ENCODE measurements at places on chromosomes 5 and 9.
A peak's percentile ranks its signal among the peaks of the same experiment; 100 is the strongest.

GRCh38 chr9:86749161-86749893 is 198.0 kb downstream of the GAS1 start:
- peak; percentile 73 for DNase-seq

DNA sequence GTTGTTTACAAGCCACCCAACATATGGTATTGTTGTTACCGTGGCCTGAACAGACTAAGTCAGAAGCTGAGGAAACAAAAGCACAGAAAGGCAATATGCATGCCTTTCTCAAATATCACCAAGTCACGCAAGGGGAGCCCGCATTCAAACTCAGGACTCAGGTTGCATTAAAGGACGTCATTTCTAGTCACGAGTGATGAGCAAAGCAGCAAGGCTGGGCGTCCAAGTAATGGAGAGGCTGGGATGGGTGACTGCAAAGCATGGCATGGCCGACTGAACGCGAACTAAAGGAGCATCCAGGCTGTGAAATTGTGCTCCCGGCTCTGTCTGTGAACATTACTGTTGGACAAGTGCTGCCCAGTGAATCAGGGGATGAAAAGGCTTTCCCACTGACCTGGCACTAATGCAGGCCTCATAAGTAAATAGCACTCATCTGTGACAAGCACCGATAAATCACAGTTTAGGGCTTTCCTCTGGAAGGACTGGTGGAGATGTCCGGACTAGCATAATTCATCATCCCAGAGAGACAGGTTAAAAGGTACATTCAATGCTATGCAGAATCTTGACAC is 202.8 kb downstream of the SPOCK1 start:
- no peak for DNase-seq

GRCh38 chr9:18473652-18474279 is at the start of gene ADAMTSL1:
Gene ADAMTSL1 (plus strand): TSS chr9:18474153. CDS start chr9:18474233, 80 bp downstream.
- DNase-seq: peak; percentile 72

DNA sequence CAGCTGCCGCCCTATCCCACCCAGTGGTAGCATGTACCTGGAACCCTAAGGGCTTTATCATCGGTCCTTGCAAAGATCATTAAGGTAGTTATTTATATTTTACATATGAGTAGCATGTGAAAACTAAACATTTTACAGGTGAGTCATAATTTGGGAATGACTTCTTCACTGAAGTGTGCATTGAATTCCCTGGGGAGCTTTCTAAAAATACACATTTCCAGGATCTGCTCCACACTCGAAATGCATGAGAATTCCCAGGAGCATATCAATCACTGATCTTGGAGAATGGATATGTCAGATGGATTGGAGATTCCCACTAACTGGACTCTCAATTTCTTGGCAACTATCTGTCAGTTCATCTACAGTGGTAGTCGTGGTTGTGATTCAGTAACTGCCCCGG is 717.5 kb downstream of the IRX1 start:
- no peak for DNase-seq

DNA sequence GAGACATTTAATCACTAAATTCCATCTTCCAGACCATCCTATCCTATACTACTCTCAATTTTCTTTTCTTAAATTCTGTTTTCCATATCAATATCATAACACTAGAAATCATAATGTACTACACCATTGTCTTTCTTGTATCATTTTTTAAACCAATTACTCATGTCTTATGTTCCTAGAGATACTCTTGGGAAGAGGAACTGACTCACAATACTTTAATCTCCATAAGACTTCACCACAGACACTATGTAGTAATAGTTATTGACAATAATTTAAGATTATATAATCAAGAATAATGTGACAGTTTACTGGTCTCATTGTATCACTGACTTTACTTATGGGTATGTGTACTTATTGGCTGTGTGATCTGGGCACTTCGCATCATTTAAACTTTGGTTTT is 43.8 kb downstream of the PCDHGC5 start:
- no peak for DNase-seq

DNA sequence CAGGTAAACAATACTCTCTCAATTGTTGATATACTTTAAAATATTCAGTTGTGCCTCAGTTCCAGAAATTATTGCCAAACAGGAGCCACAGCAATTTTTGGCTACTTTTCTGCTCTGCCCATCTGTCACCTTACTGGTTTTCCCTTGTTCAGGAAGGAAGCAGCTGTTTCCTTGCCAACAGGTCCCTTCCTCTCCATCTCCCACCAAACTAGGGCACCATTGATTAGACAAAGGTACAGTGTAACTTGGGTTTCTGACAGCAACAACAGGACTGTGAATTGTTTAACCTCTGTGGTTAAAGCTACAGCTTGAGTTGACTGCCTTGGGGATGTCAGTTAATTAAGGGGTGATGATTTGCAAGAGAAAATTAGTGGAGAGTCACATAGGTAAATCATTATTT is 76.9 kb downstream of the PIP5K1B start:
- no peak for DNase-seq

- DNase-seq: no peak
These were observed 99.7 kb upstream of the MAN2A1 start for GRCh38 chr5:109589986-109590385.

- no peak for DNase-seq
These were observed 278.9 kb upstream of the ACTBL2 start for GRCh38 chr5:57761513-57761912.

DNA sequence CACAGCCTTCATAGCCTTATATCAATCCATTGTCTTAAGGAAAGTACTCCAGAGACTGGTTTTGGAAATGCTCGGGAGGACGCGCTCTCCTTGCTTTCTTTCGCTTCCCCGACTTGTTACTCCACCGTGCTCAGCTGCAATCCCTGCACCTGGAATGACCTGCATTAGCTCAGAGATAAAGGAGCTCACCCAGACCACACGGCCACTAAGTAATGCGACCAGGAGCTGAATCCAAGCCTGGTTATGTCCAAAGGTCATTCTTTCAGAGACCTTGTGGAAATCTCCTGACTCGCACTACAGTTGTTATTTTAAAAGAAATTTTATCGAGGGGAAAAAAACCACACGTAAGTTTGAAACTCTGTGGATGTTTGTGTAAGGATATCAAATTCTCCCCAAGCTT is 135.3 kb upstream of the DPYSL3 start:
- DNase-seq: no peak

DNA sequence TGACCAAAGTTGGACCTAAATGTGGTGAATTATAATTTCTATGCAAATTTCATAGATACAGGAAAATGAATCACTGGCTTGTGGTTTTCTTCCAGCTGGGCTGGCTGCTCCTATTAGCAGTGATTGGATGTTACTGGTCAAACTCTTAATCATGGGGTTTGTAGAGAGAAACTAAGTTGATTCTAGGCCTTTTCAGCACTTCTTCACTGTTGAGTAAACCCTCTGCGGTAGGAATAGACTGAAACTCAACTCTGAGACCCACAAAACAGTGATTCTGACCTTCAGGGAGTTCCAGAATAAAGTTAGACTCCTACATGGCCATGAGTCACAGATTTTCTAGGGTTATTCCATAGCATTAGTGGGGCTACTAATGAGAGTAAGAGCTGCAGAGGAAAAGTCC is 47.9 kb upstream of the FKTN start:
- no peak for DNase-seq

DNA sequence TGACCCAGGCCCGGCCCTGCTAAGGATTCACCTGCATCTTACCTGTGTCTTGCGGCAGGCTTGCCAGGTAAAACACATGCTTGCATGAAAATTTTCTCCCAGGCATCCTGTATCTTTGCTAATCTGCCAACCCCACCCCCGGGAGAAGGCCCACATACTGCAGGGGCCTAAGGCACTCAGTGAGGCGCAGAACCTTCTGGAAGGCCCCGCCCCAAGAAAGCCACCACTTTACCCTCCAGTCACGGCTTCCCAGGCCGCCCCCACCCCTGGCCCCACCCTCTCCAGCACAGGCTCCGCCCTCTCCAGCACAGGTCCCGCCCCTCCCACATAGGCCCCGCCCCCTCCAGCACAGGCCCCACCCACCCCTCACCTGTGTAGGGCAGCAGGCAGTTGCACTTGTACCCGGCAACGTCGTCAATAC is 29.8 kb upstream of the SEC16A start:
- no peak for DNase-seq

- no peak for DNase-seq
These were observed 76.6 kb upstream of the SHB start for GRCh38 chr9:38145526-38146053.

GRCh38 chr9:18385696-18386490 is 88.1 kb upstream of the ADAMTSL1 start:
- no peak for DNase-seq

GRCh38 chr5:175491223-175491622 is 12.9 kb downstream of the SFXN1 start:
- DNase-seq: no peak

DNA sequence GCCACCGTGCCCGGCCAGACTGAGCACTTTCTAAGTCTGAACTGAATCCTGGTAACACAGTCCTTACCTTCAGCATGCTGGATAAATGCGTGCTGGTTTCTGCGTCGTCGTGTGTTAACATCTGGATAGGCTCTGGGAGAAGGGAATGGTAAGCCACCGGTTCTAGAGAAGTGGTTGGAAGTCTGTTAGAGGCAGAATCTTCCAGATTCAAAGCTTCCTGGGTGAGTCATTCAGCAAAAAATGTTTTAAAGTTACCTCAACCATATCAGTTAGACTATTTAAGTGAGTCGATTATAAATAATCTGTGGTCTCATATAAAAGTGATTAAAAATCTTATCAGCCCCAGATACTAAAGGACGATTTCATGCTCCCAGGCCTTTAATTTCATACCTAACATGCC is 256.5 kb upstream of the NFIL3 start:
- DNase-seq: no peak

GRCh38 chr5:56825222-56825824 is 10.0 kb downstream of the MAP3K1 start:
- no peak for DNase-seq

GRCh38 chr5:38608874-38609273 is 52.4 kb upstream of the LIFR start:
- no peak for DNase-seq

- peak; percentile 69 for DNase-seq
These were observed 23.2 kb downstream of the CNTFR start for GRCh38 chr9:34566322-34566721.

DNA sequence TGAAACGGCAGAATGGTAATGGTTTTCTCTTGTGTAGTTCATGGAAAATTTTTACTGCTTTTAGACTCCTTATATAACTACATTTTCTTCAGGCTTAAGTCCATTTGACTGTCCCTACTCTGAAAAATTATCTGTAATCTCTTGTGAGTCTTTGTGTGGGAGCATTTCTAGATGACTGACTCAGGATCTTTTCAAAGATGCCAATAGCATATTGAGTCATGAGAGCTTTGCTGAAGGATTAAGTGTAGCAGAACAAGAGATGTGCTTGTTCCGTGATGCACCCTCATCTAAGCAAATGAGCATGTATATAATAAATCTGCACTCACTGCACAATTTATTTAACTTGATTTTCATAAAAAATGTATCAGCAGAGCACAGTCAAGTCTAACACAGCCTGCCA is 298.7 kb upstream of the CDH6 start:
- no peak for DNase-seq

GRCh38 chr5:172797771-172798191 is 26.8 kb upstream of the DUSP1 start:
- no peak for DNase-seq

DNA sequence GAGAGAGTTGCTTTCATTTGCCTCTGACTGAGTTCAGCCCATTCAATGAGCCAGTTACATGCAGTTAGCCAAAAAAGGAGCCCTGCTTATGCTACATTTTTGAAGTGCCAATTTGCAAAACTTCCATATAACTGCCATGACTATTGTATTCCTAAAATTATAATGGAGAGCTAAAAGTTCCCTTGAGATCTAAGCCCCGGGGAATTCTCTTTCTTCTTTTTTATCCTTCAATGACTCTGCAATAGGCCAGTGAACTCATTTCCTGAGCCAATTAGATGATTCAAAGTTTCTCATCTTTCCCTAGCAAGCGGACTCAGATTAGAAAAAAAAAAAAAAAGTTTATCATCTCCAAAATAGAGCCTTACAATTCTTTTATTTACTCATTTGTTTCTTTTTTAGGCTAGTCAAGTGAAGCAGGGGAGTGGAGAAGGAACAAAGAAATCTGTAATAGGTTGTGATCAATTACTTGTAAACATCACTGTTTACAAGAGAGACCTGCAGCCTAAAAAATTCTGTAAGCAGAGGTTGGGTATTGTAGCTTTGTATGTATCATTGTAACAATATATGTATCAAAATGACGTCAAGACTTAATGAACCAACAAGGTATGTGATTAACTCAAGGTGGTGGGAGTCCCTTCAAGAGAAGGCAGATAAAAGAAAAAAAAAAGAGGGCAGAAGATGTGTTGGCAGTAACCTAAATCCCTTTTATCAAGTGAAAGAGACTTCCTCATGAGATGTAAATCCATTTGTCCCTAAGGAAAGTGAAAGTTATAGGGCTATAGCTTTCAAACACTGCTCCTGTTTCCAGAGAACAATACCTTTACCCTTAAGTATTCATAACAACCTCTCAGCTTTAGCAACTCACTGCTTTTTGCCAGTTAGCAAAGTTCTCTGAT is 48.7 kb upstream of the HOMER1 start:
- no peak for DNase-seq

GRCh38 chr5:68778484-68778883 is 315.3 kb upstream of the SLC30A5 start:
- DNase-seq: no peak

- peak; percentile 61 for DNase-seq
These were observed 9.0 kb upstream of the PHF19 start for GRCh38 chr9:120885958-120886357.

GRCh38 chr9:137318602-137319001 is 16.5 kb upstream of the NRARP start:
- DNase-seq: no peak

GRCh38 chr5:149341876-149342275 is 3.4 kb upstream of the GRPEL2 start:
- DNase-seq: no peak

DNA sequence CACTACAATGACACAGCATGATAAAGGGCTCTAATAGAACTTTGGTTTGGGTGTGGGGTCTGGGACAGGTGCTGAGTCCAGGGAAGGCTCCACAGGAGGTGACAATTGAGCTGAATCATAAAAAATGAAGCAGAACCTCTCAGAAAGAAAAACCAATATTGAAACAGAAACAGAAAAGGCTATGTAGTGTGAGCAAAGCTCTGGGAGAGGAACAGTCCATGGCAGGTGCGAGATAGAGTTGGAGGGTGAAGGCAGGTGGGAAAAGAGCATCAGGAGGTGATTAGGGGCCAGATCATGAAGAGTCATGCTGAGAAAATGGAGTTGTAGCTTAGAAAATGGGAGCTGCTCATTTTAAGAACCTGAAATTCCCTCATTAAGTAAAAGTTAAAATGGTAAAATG is 164.9 kb downstream of the KCTD16 start:
- DNase-seq: no peak

GRCh38 chr5:81795666-81796065 is 44.8 kb upstream of the SSBP2 start:
- no peak for DNase-seq

DNA sequence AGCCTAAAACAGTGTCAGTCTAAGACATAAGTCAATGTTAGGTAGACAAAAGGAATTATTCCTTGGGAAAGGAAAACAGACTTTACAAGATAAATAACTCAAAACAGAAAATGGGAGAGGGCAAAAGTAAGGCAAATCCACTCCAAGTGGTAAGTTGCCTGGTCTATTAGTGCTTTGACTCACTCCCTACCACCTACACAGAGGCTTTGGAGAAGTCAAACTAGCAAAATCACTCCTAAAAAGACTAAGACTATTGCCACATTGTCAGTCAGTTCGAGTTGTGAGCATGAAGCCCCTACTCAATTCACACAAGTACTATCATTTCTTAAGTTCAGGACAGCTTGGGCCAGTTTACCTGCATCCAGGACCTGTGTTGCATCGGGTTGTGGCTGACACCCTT is 5.2 kb upstream of the ZBTB6 start:
- DNase-seq: no peak
